Stimulated activated CD8-positive, alpha-beta memory T cell treated with anti-CD3 and anti-CD28 coated beads, Interleukin-2, amount 100 ng/mL, for 48 hours (primary cell): ENCODE measurements at places on chromosomes 1 and 21.
A peak's percentile ranks its signal among the peaks of the same experiment; 100 is the strongest.

GRCh38 chr1:22920026-22920733 lies 52.5 kb downstream of the LACTBL1 start:
- no peak for DNase-seq

DNA sequence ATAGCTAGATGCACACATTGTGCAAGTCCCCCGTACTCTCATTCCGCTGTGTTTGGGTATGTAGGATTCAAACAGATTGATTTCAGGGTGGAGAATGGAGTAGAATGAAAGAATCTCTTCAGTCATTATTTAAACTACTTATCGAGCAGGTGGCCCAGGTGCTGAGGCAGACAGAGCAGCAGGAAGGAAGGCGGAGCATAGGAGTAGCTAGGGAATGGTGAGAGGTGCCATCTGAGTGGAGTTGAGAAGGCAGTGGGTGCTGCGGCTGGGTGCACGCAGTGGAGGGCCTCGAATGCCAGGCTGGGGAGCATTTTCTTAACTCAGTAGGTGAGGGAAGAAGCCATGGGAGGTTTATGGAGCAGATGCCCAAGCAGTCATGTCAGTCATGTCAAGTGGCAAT lies 45.2 kb upstream of the CD101 start:
- DNase-seq = no peak

GRCh38 chr1:36081926-36082485 lies 1.9 kb upstream of the TEKT2 start:
- no peak for DNase-seq

DNA sequence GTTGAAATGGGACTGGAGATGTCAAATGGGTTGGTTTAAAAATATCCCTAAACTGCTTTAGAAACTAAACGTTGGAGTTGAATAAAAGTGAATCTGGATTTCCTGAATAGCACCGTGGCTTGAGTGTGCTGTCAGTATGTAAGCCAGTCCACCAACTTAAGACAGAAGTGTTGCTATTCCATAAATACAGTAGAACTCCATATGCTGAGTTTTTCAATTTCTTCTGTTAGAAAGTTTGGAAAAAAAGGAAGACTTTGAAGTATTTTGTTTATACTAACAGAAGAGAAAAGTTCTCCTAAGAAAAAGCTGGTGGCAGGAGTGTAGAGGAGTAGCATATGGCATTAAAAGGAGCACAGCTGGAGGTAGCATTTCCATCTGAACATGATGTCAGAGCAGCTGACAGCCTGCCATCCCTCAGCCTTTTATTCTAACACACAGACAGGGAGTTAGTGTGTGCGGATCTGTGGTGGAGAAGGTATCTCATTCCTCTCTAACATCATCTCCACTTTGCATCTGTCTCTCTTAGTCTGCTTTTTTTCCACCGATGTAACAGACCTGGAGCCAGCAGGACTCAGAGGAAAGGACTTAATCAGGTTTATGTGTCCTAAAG lies at the start of gene ZBTB18:
ZBTB18 (plus strand) TSS at position 449 of the 610 bp plus-strand sequence; CDS start at position 598, 149 bp downstream.
- DNase-seq = no peak

- DNase-seq = no peak
Observed at GRCh38 chr1:1211541-1212441, 2.2 kb downstream of the TNFRSF4 start.

DNA sequence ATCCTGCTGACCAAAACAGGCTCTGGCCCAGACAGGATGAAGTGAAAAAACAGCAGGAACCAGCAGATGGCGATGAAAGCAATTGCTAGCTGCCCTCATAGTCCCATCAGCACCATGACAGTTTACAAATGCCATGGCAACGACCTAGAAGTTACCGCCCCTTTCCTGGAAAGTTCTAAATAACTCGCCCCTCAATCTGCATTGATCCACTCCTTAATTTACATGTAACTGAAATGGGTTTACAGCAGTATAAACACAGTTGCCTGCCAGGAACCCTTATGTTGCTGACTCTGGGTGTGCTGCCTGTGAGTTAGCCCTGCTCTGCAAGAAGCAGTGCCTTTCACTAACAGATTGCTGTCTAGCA lies 65.5 kb upstream of the CR1L start:
- peak; percentile 9 for DNase-seq
